ENCODE measurements at places on chromosomes 1 and 21.

- DNase-seq = no peak
Observed at GRCh38 chr1:202622388-202622787, 87.9 kb downstream of the SYT2 start.

GRCh38 chr1:8274352-8274751, 43.6 kb upstream of the SLC45A1 start:
- DNase-seq = no peak

- peak; percentile 81 for DNase-seq
Observed at GRCh38 chr1:115067161-115067859, 22.0 kb downstream of the TSPAN2 start.

GRCh38 chr1:89806616-89807015, 14.2 kb upstream of the LRRC8D start:
- DNase-seq = no peak

GRCh38 chr21:39965026-39965425, 97.8 kb downstream of the PCP4 start:
- DNase-seq = no peak

DNA sequence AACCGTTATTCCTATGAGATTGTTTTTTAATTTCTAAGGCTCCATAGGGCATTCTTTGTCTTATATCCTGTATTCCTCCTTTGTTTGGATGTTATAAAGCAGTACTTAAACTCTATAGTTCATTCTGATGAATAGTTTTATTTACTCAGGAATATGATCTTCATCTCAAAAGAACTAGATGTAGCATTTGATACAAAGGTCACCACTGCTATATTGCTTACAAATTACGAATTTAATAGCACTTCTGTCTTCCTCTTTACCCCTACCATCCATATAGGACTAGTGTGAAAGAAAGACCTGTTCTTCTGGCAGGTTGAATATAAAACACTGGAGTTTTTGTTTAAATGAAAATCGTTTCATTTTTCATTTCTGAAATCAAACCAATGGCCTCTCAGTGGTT, 468.1 kb upstream of the CXADR start:
- DNase-seq = no peak

DNA sequence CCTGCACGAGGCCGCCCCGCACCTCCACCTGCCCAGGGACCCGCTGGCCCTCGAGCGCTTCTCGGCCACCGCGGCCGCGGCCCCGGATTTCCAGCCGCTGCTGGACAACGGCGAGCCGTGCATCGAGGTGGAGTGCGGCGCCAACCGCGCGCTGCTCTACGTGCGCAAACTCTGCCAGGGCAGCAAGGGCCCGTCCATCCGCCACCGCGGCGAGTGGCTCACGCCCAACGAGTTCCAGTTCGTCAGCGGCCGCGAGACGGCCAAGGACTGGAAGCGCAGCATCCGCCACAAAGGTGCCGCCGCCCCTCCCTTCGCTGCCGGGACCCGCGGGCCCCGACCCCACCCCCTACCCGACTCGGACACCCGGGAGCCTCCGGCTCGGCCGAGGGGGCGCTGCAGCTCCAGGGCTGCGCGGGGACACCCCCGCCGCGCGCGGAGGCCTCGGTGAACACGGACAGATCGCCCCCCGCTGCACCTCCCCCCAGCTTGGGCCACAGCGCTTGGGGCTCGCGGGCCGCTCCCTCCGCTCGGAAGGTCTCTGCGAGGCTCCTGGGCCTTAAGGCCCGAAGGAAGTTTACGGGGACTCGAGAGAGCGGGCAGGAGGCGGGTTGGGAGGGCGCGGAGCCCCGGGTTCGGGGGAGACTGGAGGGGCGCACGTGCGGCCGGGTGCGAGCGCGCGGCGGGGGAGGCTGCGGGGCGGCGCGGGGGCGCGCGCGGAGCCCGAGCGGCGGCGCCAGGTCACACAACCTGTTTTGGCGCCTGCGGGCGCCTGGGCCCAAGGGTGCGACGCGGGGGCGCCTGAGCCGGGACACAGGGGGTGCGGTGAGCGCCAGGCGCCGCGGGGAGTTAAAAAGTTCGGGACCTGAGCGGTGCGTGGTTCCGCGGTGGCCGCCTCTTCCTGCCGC, 1.2 kb downstream of the SAMD11 start:
- DNase-seq = peak; percentile 60
